ENCODE measurements at places on chromosomes 3 and 15.

GRCh38 chr3:160099834-160100233 is 111.2 kb downstream of the IL12A start:
- DNase-seq, result no peak

- peak; percentile 89 for DNase-seq
Observed at GRCh38 chr15:101127506-101128076, 124.3 kb downstream of the CHSY1 start.

GRCh38 chr3:2274526-2274925 is 175.9 kb downstream of the CNTN4 start:
- DNase-seq, result no peak

- DNase-seq, result no peak
Observed at GRCh38 chr3:128433837-128434165, 32.9 kb downstream of the DNAJB8 start.

DNA sequence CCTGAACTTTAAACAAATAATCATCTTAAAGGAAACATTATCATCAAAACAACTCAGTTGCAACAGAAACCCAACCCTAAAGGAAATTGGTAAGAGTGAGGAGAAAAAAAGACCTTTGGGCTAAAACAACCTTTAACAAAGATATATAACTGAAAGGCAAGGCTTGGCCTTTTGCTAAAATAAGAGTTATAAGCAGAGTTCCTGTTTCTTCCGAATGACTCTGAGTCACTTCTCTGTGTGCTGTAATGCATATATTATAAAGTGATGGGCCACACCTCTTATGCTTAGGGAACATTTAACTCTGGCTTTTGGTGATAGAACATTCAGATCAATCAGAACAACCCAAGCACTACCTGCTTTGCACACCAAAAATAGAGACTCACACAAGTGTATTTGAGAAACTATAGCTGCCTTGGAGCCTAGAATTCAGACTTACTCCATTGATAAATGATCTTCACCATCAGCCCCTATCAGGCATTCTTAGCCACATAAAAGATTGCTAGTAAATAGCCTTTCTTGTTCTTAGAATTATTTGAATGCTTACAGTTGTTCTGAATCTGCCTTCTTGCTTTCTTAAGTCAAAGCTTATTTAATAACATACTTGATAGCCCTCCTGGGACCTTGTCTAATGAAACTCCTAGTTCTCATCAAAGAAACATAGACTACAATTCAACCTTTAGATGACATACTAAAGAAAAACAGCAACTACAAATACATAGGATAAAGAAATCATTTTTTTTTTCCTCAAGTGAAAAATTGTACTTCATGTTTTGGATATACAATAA is 294.2 kb upstream of the SEMA6D start:
- DNase-seq, result no peak

Measured in left cardiac atrium (tissue), 4 donors.